ENCODE measurements at places on chromosomes 1 and 21.

- DNase-seq: no peak
Measured at GRCh38 chr1:174791863-174792262, 207.9 kb upstream of the CACYBP start.

DNA sequence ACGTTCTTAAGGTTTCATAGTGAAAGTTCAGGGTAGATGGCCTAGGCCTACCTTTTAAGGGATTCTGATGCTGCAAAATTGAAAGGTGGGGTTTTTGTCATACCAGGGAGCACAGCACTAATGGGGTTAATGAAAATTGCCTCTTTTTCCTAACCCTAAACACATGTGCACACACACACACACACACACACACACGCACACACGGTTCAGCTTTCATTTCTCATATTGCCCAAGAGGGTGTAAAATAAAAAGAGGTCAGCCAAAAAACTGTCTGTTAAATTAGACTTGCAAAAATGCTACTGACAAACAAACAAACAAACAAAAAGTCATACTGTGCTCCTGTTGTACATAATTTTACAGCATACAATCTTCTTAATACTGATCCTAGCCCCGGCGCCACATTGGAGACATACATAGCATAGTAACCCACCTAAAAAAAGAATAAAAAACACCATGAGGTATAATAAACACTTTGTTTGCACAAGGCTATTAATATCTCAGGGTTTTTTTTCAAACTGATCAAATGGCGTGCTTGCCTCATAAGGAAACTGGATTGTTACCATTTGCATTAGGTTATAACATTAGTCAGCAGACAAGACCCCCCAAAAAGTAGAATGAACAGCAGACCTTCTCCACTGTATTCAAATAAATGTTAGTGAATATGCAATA, 69.1 kb downstream of the TGFB2 start:
- no peak for DNase-seq

- no peak for DNase-seq
Measured at GRCh38 chr1:70440642-70441391, 29.7 kb downstream of the CTH start.

DNA sequence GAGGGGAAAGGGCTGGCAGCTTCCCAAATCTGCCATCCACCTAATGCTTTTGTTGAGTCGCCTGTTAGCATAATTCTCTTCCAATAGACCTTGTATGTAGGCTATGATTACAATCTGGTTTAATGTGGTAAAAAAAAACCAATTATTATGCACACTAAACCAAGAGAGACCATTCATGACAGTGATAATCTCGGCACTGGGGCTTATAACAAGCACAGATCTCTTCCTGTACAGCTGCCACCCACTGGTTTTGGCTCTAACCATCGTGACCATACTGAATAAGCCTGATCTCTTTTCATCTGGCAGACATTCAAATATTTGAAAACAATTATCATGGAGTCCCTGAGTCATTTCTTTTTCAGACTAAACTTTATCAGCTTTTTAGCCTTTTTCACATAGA, 12.0 kb upstream of the SYT14 start:
- peak; percentile 71 for DNase-seq

DNA sequence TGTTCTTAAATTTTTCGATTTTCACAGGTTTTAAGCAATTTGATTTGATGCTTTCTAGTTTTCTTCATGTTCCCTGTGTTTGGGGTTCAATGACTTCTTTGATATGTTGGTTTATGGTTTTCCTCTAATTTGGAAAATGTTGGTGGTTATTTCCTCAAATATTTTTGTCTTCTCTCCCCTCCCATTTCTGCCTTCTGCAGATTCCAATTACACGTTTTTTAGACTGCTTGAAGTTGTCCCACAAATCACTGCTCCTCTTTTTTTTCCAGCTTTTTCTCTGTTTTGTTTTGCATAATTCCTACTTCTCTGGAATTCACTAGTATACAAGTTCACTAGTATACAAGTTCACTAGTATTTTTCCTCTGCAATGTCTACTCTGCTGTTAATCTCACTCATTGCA, 61.3 kb downstream of the FAF1 start:
- DNase-seq: no peak

Data from SK-MEL-5 (cell line).